SJSA1 (cell line): ENCODE measurements at places on chromosomes 2 and 18. TPM values are rescaled to one million over a fixed set of nuclear protein-coding genes. Genes with fewer than 3 reads are reported as not detected.

DNA sequence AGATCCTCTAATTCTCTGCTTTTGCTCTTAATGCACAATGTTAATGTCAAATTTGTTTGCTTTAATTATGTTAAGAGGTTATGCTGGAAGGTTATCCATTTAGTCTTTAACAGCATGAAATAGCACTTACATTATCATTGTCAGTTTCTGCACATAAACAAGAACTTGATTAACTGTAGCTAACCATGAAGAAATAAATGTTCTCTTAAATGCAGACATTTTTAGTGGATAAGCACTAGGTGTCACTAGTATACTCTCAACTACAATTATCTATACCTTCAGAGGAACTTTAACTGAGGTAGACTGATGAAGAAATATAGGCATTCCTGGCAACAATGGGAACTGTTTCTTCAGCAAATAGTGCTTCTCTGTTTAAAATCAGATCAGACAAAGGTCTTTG, 178.8 kb upstream of the CHST9 start:
- H3K27me3 ChIP-seq = no peaks in the 10 kb centered on the region
- no peak overlapping the region for H3K4me3 ChIP-seq
- no peaks in the 10 kb centered on the region for H3K4me1 ChIP-seq
- H3K36me3 ChIP-seq = no peaks in the 10 kb centered on the region
- no peak for DNase-seq
- H3K27ac ChIP-seq = no peak overlapping the region

DNA sequence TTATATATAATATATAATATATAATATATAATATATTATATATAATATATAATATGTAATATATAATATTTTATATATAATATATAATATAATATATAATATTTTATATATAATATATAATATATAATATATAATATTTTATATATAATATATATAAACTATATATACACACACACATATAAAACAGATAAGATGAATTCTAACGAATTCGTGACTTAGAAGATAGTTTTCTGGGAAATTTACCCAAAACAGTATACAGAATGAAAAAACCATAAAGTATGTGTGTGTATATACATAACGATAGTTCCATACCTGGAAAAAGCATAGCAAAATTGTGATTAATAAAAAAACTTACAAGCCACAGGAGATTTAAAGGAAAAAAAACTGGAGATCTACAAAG, 80.6 kb downstream of the THADA start:
- H3K4me1 ChIP-seq = peaks cover 53% of the 10 kb centered on the region
- no peaks in the 10 kb centered on the region for H3K27me3 ChIP-seq
- 0 out of 2 replicates have a peak overlapping the region, but pooled peaks have one; percentile 0 for H3K27ac ChIP-seq
- no peak overlapping the region for H3K4me3 ChIP-seq
- H3K36me3 ChIP-seq = peaks cover 12% of the 10 kb centered on the region

GRCh38 chr2:19228181-19228593, 130.2 kb downstream of the OSR1 start:
- no peaks in the 10 kb centered on the region for H3K27me3 ChIP-seq
- H3K4me3 ChIP-seq = no peak overlapping the region
- no peak for DNase-seq
- H3K4me1 ChIP-seq = no peaks in the 10 kb centered on the region
- no peak overlapping the region for H3K27ac ChIP-seq
- H3K36me3 ChIP-seq = no peaks in the 10 kb centered on the region

DNA sequence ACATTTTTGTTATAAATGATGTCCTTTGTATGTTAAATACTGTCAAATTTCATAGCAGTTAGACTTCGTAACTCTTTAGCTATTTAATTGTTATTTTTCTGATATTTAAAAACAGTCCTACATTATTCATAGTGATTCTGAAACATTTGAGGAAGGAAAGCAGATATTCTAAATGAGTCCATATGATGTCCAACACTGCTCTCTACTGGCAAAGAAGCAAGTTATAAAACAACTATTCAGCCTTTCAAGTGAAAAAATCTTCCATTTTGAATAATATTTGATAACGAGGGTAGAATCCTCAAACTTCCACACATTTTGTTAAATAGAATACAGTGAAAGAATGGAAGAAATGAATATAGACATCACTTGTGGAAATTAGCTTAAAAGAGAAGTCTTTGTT, 220.8 kb downstream of the GULP1 start:
- H3K36me3 ChIP-seq = 0 out of 2 replicates have a peak, but pooled peaks cover 3% of the 10 kb centered on the region
- H3K27me3 ChIP-seq = no peaks in the 10 kb centered on the region
- H3K4me3 ChIP-seq = no peak overlapping the region
- no peaks in the 10 kb centered on the region for H3K4me1 ChIP-seq

DNA sequence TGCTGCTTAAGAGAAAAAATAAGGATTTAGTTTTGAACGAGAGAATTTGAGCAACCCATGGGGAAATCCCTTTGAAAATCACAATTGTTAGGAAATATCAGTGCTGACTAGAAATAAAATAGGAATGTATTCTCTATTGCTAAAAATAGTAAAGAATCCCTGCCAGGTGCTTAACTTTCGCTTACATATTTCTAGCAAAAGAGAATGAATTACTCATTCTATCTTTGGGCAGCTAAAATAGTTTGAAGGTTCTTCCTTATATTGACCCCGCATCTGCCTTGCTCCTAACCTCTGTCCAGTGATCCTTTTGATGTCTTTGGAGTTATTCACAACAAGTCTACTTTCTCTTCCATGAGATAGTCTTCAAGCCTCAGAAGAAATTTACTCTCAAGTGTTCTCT, 103.8 kb downstream of the PLCL1 start:
- no peak overlapping the region for H3K4me3 ChIP-seq
- no peaks in the 10 kb centered on the region for H3K36me3 ChIP-seq

GRCh38 chr2:3025261-3025660, 352.4 kb downstream of the EIPR1 start:
- no peaks in the 10 kb centered on the region for H3K4me1 ChIP-seq
- H3K4me3 ChIP-seq = no peak overlapping the region
- H3K36me3 ChIP-seq = no peaks in the 10 kb centered on the region
- DNase-seq = no peak
- H3K27ac ChIP-seq = no peak overlapping the region
- no peaks in the 10 kb centered on the region for H3K27me3 ChIP-seq

- H3K27ac ChIP-seq = peak overlapping the region; percentile 83
- no peak overlapping the region for H3K4me3 ChIP-seq
- peak; percentile 95 for DNase-seq
Observed at GRCh38 chr2:226690461-226691024, 109.1 kb downstream of the IRS1 start.

- H3K27ac ChIP-seq = no peak overlapping the region
- no peaks in the 10 kb centered on the region for H3K27me3 ChIP-seq
- no peak overlapping the region for H3K4me3 ChIP-seq
- no peaks in the 10 kb centered on the region for H3K36me3 ChIP-seq
Observed at GRCh38 chr2:228516019-228516418, 334.5 kb upstream of the SPHKAP start.

- H3K27me3 ChIP-seq = no peaks in the 10 kb centered on the region
- no peak overlapping the region for H3K4me3 ChIP-seq
Observed at GRCh38 chr18:51398104-51398503, 200.6 kb upstream of the MEX3C start.

- DNase-seq = no peak
- no peaks in the 10 kb centered on the region for H3K36me3 ChIP-seq
- no peak overlapping the region for H3K27ac ChIP-seq
- no peaks in the 10 kb centered on the region for H3K27me3 ChIP-seq
- no peak overlapping the region for H3K4me3 ChIP-seq
- H3K4me1 ChIP-seq = no peaks in the 10 kb centered on the region
Observed at GRCh38 chr2:68379184-68379708, 14.2 kb downstream of the PLEK start.

DNA sequence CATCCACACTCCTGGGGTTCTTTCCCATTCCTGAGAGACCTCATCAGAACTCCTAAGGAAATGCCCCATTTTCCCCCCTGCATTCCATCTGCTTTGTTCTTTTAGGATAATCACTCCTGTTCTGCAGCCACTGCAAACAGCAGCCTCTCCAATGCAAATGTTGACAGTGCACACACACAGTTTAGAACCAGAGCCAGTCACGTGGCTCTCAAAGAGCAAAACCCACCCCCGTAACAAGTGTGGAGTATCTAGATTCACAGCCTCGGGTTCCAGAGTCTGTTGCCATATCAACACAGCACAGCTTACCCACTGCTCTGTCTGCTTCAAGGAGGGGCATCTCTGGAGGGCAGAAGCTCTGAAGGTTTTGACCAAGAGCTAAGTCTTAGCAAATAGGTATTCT, 180.0 kb downstream of the NAPG start:
- H3K36me3 ChIP-seq = no peaks in the 10 kb centered on the region
- H3K4me1 ChIP-seq = no peaks in the 10 kb centered on the region
- no peak for DNase-seq
- H3K27me3 ChIP-seq = no peaks in the 10 kb centered on the region
- no peak overlapping the region for H3K4me3 ChIP-seq
- H3K27ac ChIP-seq = no peak overlapping the region

GRCh38 chr2:97844311-97844859, 131.0 kb downstream of the ZAP70 start:
- H3K4me3 ChIP-seq = no peak overlapping the region
- peaks cover 11% of the 10 kb centered on the region for H3K36me3 ChIP-seq
- no peak for DNase-seq
- no peak overlapping the region for H3K27ac ChIP-seq
- H3K27me3 ChIP-seq = no peaks in the 10 kb centered on the region

- no peaks in the 10 kb centered on the region for H3K36me3 ChIP-seq
- no peak overlapping the region for H3K27ac ChIP-seq
- DNase-seq = no peak
- H3K4me1 ChIP-seq = peaks cover 76% of the 10 kb centered on the region
Observed at GRCh38 chr18:366466-367061, 98.7 kb upstream of the THOC1 start.

DNA sequence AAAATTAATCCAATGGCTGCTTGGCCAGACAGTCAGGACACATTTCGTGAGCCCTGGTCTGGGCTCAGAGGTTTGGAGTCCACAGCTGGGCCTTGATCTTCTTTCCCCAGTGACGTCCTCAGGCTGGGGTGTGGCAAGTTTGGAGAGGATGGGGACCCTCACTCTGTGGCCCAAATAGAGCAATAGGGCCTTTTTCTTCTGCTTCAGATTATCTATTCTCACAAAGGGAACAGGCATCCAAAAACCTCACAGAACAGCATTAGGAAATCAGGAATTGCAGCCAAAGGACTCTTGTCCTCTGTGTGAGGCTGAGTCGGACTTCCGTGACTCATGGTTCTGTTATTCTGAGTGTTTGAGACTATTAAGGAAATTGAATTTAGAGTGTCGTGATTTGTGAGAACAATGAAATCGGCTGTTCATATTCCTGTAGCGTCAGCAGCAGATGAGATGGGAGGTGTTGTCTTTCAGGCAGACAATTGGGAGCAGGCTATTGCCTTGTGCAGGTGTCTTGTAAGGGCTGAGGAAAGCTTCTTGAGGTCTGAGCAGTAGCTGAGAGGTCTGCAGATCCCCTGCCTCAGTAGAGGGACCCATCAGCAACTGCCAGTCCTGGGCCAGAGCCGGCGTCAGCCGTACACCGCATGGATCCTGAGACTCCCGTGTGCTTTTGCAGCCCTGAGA, 113.8 kb downstream of the SH3RF3 start:
- no peaks in the 10 kb centered on the region for H3K27me3 ChIP-seq
- peak overlapping the region; percentile 88 for H3K27ac ChIP-seq
- H3K4me1 ChIP-seq = peaks cover 66% of the 10 kb centered on the region
- peak; percentile 77 for DNase-seq
- H3K4me3 ChIP-seq = no peak overlapping the region

DNA sequence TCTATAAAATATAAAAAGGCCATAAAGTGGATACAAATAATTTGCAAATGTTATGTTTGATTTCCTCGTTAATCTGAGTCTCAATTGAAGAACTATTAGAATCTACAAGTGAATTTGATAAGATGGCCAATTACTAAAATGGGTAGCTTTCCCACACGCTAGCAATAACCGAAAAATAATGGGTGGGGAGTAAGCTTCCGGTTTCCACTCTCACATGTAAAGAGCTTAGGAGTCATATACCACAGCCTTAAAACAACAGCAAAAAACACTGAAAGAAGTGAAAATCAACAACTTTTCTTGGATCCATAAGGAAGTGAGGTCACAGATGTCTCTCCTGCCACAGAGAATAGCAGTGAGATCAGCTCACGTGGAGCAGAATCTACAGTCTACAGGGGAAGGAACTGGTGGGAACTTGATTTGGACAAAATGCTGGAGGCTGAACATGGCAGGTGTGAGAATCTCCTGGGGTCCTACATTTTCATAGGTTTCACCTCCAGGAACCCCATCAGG, 18.6 kb downstream of the THAP4 start:
- no peak overlapping the region for H3K4me3 ChIP-seq
- DNase-seq = no peak
- H3K27me3 ChIP-seq = no peaks in the 10 kb centered on the region
- peaks cover 22% of the 10 kb centered on the region for H3K36me3 ChIP-seq
- H3K27ac ChIP-seq = no peak overlapping the region
- H3K4me1 ChIP-seq = no peaks in the 10 kb centered on the region

- no peak for DNase-seq
- no peaks in the 10 kb centered on the region for H3K36me3 ChIP-seq
- H3K4me1 ChIP-seq = no peaks in the 10 kb centered on the region
- H3K27me3 ChIP-seq = peaks cover 9% of the 10 kb centered on the region; the same call in 1 of the 2 replicates
Observed at GRCh38 chr18:79772865-79773696, 24.7 kb upstream of the KCNG2 start.

- no peaks in the 10 kb centered on the region for H3K27me3 ChIP-seq
- H3K36me3 ChIP-seq = no peaks in the 10 kb centered on the region
- no peak for DNase-seq
- H3K4me1 ChIP-seq = peaks cover 21% of the 10 kb centered on the region
- H3K27ac ChIP-seq = no peak overlapping the region
- no peak overlapping the region for H3K4me3 ChIP-seq
Observed at GRCh38 chr18:23986600-23987359, 27.8 kb upstream of the TTC39C start.

DNA sequence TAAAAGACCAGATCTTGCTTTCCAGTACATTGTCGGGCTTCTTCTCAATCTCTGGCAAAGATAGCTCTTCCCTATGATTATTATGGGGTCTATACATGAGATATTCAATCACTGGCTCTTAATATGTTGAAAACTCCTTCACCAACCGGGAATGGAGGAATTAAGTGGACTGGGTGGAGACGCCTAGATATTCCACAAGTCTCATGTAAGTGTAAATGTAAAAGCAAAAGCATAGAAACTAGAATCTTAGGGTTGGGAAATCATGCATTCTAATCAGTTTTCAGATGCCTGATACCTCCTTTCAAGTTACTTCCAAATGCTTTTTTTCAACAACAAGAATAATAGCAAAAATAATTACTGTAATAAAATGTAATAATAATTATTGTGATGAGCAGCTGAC, 38.0 kb downstream of the DPP4 start:
- H3K4me3 ChIP-seq = no peak overlapping the region
- no peaks in the 10 kb centered on the region for H3K4me1 ChIP-seq
- DNase-seq = no peak
- peaks cover 3% of the 10 kb centered on the region; the same call in 1 of the 2 replicates for H3K27me3 ChIP-seq

SRSF7 gene
- total RNA-seq = 275 and 427 TPM in 2 replicates

GDF7 gene
- 0.03 TPM in 1 of 2 replicates, not detected in the other for total RNA-seq

RIT2 gene
- total RNA-seq = not detected in 2 replicates

ITPRIPL1 gene
- total RNA-seq = 0.50 and 0.55 TPM in 2 replicates

RBKS gene
- 1.3 TPM in 1 of 2 replicates, not detected in the other for total RNA-seq
